Activated CD4-positive, CD25-positive, alpha-beta regulatory T cell treated with anti-CD3 and anti-CD28 coated beads, Interleukin-2, amount 50 U/mL, for 16 hours (primary cell): ENCODE measurements at places on chromosomes 3 and 15.
A peak's percentile ranks its signal among the peaks of the same experiment; 100 is the strongest.

- no peak for DNase-seq
Observed at GRCh38 chr3:102336130-102336529, 98.7 kb upstream of the ZPLD1 start.

- DNase-seq: no peak
Observed at GRCh38 chr15:70742928-70743327, 20.4 kb downstream of the UACA start.

GRCh38 chr3:196688349-196688748 lies 23.7 kb downstream of the CEP19 start:
- no peak for DNase-seq

GRCh38 chr3:45218578-45219390 lies 7.3 kb downstream of the TMEM158 start:
- DNase-seq: no peak

DNA sequence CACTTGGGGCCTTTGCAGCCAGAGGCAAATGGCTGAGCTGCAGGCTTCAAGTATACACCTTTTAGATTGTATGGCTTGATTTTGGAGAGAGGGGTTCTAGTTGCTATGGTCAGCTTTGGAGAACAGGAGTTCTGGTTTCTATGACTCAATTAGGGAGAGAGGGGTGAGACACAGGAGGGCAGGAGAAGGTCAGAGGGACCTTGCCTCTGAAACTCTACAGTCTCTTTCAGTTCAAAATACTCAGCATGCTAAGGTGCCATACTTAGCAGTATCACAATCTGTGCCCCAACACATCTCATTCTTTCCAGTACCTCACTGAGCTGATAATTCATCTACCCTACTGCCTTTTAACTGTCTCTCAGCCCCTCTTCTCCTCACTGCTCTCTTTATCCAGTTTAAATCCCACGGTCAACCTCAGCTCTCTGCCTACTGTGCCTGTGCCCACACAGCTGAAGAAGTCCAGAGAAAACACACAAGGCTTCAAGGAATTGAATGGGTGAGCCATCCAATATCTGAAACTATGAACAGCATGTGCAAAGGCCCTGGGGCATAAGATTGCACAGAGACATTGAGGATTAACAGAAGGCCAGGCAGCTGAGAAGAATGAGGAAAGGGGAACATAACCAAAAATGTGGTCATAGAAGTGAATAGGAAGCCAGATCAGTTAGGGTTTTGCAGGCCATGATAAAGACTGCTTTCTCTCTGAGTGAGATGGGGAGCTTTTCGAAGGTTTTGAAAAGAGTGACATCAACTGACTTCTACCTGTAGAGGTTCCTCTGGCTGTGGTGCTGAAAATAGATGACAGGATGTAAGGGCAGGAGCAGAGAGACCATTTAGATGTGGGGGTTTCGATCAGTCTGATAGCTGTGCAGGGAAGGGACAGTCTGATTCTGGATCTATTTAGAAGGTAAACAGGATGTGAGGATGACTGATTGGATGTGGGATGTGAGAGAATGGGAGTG lies 54.5 kb upstream of the C3orf80 start:
- DNase-seq: no peak

DNA sequence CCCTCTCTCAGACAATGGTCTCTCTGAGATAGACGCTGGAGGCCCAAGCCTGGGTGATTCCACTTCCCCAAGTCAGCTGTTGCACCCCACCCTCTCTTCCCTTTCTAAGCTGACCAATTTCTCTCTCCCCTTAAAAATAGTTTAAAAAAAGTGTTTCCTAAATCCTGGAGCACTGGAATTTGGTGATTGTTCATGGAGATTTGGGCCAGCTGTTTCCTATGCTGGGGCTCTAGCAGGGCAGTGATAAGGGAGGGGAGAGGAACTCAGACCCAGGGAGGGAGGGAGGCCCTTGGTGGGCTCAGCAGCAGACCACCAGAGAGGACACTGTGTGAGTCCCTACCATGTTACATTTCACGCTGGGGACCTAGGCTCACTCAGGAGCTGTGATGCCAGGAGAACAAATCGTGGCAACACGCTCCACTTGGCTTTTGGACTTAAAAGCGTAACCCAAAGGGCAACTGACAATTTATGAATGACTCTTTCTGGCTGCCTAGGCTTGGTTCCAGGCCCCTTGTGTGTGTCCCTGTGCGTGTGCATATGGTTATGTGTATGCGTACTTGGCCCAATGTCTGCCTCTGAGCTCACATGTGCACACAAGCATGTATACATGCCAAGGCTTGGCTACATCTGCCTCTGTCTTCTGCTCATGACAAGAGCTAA lies 59.8 kb upstream of the INSYN1 start:
- no peak for DNase-seq

DNA sequence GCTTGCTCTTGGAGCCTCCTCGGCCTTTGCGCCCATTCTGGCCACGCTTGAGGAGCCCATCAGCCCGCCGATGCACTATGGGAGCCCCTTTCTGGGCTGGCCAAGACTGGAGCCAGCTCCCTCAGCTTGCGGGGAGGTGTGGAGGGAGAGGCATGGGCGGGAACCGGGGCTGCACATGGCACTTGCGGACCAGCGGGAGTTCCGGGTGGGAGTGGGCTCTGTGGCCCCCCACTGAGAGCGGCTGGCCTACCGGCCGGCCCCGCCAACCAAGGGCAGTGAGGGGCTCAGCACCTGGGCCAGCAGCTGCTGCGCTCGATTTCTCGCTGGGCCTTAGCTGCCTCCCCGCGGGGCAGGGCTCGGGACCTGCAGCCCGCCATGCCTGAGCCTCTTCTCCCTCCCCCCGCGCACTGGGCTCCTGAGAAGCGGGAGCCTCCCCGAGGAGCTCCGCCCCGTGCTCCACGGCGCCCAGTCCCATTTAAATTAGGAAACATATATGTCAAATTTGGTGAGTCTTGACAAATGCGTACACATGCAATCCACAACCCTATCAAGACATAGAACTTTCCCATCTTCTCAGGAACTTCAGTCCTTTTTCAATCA lies 97.6 kb upstream of the CNTN3 start:
- no peak for DNase-seq

- no peak for DNase-seq
Observed at GRCh38 chr15:96107916-96108315, 222.6 kb upstream of the NR2F2 start.

GRCh38 chr3:18572809-18573208 lies 147.7 kb upstream of the SATB1 start:
- no peak for DNase-seq

DNA sequence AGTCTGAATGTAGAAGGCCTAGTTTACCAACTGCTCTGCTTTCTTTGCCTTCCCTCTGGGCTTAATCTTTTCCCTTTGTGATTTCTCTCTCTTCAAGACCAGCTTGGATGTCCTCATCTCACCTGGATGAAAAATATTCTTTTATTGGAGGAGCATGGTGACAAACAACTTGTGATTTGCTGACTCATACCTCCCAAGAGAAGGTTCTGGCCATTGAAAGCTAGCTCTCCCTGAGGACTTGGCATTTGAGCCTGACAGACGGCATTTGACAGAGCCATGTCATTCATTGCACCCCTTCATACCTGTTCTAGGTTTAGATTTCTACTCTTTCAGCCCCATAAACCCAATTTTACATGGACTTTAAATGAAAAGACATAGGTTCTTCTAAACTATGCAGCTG lies 33.3 kb downstream of the ATG7 start:
- DNase-seq: no peak

- DNase-seq: no peak
Observed at GRCh38 chr3:7576071-7576470, 715.2 kb downstream of the GRM7 start.

- DNase-seq: no peak
Observed at GRCh38 chr3:157282261-157283191, 122.6 kb upstream of the CCNL1 start.

DNA sequence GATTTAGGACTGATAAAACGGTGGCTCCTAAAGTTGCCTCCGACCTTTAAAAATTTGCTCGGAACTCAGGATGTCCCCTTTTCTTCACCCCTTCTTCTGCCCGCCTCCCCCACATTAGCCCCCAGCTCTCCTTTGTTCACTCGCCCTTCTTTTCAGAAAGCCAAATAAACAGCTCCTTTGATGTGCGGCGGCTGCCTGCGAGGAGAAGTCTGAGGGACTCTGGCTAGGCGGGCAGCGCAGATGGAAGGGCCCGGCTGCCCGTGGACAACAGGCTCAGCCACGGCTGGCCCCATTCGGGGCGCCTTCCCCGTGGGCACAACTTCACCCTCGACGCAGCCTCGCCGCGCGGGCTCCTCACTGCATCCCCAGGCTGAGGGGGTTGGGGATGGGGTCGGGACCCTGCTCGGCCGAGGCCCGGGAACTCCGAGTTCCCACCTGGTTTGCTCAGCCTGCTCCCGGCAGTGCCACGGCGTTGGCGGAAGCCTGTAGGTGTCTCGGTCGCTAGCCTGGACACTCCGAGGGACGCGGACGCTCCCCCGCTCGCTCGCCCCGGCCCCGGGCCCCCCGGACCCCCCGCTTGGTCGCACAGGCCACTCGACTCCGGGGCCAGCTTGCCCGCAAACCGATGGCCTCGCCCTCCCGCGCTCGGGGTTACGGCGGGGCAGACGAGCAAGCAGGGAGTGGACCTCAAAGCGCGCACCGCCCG lies 897 bp upstream of the TLE3 start:
- DNase-seq: no peak

- DNase-seq: no peak
Observed at GRCh38 chr3:126305427-126305826, 51.8 kb downstream of the KLF15 start.

GRCh38 chr3:119517112-119517511 lies 18.8 kb downstream of the TIMMDC1 start:
- DNase-seq: no peak

GRCh38 chr3:16884084-16884747 lies 539 bp upstream of the PLCL2 start:
- peak; percentile 42 for DNase-seq

DNA sequence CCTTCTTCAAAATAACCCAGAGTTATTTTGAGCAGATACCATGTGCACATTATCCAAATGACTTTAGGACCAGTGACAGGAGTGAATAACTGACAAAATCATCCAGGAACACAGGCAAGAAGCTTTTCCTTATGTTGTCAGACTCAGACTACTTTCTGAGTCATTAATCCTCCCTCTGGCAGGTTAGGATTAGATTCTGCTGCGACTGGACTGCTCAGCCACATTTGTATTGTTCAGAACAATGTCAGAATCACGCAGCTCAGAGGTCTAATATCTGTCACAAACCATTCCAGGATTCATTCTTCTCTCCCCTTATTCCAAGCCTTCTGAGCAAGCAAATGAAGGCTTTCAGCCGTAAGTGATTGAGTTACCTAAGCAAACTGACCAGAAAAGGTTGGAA lies 34.8 kb upstream of the FAM174B start:
- DNase-seq: no peak

- no peak for DNase-seq
Observed at GRCh38 chr15:91593067-91593466, 260.4 kb upstream of the SLCO3A1 start.

- no peak for DNase-seq
Observed at GRCh38 chr15:77044228-77045042, 26.5 kb downstream of the TSPAN3 start.

DNA sequence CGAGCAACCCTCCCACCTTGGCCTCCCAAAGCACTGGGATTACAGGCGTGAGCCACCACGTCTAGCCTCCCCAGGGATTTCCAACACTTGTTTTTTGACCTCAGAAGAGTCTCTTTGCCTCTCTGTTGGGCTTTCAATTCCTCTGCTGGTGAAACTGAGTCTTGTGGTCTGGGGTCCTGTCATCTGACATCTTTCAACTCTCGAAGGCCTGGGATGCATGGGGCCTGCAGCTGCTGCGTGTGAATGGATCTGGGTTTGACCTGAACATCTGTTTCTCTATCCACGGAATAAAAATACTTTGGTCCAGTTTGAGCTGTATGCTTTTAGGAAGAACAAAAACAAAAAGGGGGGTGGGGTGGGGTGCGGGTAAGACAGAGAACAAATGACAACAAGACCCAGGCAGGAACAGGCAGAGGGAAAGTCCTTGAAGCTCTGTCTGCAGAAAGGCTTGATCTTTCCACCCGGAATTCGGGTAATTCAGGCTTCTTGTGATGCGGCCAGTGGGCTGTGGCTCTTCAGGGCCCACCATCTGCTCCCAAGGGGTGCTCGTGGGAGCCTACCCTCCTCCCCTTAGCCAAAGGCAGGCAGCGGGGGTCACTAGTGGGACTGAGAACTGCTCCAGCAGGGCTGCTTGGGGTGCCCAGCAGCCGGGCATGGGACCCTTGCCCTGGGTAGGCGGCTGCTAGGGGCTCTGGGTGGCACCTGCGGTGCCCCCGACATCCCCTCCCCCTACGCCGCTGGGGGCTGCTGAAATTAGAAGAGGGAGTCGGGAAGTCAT lies 71.5 kb downstream of the SLC12A8 start:
- no peak for DNase-seq

DNA sequence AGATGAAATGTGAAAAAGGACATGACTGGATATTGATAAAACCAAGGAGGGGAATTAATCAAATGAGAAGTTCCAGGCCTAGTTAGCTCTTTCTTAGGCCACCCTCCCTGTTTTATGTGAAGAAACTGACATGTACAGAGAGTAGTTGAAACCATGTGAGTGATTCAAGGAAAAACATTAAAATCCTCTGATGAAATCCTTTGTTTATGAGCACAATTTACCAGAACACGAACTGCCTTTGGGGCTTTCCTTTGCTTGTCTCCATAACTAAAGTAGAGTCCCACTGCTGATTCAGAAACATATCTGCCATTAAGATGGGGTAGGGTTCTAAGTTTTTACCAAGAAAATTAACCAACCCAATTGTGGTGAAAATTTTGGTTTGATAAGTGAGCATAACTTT lies 558.3 kb downstream of the NR2F2 start:
- no peak for DNase-seq

DNA sequence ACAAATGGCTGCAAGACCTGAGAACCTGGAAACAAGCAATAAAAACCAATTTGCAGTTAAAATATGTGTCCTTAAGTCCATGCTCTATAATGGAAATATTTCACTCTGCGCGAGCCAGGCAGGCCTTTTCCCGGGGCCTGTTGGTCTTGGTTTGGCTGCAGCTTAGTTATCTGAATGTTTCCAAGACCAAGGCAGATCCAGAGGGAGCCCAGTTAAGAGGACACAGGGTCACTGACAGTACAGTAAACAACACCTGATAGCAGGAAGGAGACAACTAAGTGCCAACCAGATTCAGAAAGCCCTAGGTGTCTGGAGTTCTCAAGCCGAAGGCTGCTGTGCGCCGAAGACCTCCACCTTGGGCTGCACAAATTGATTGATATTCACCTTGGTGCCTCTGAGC lies 32.8 kb downstream of the THSD4 start:
- DNase-seq: no peak

DNA sequence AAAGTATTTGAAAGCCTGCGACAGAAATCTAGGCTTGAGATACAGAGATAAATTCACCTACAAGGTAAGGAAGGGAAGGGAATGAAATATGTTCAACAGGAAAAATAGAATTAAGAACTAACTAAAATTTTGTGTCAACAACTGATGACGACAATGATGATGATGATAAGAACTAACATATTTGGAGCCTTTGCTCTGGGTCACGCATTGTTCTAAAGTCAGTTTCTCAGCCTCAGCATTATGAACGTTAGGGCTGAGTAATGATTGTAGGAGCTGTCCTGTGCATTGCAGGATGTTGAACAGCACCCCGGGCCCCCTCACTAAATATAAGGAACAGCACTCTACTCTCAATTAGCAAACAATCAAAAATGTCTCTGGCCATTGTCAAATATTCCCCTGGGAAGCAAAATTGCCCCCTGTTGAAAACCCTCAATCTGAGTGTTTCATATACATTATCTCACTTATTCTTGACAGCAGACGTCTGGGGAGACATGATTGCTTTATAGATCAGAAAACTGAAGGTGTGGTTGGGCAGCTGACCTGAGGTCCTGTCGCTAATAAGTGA lies 88.5 kb downstream of the ERC2 start:
- DNase-seq: no peak

- no peak for DNase-seq
Observed at GRCh38 chr15:29570121-29570947, 251.9 kb downstream of the TJP1 start.

GRCh38 chr15:98647026-98647773 lies 1.1 kb upstream of the IGF1R start:
- DNase-seq: peak; percentile 12
